Activated CD8-positive, alpha-beta memory T cell treated with anti-CD3 and anti-CD28 coated beads for 1 hour (primary cell): ENCODE measurements at places on chromosomes 6 and 20.

GRCh38 chr6:168037242-168037641, 39.8 kb downstream of the KIF25 start:
- no peak for DNase-seq

- DNase-seq: peak; percentile 12
Observed at GRCh38 chr6:148203970-148204369, 138.7 kb upstream of the SASH1 start.

- DNase-seq: no peak
Observed at GRCh38 chr20:63267691-63268090, 4.9 kb upstream of the ARFGAP1 start.

GRCh38 chr6:53725791-53726575, 60.4 kb upstream of the KLHL31 start:
- DNase-seq: peak; percentile 16
